ENCODE measurements at places on chromosomes 7 and 10. TPM values are rescaled to one million over a fixed set of nuclear protein-coding genes. Genes with fewer than 3 reads are reported as not detected.

The CALHM3 gene
- polyA plus RNA-seq, result not detected

The YAE1 gene
- polyA plus RNA-seq, result 13.1 TPM

The OR6B1 gene
- polyA plus RNA-seq, result not detected

The LMOD2 gene
- not detected for polyA plus RNA-seq

The OR2A1 gene
- polyA plus RNA-seq, result 0.59 TPM

The CUZD1 gene
- 0.86 TPM for polyA plus RNA-seq

The MRLN gene
- polyA plus RNA-seq, result not detected

The COL17A1 gene
- polyA plus RNA-seq, result not detected

The ARHGAP22 gene
- not detected for polyA plus RNA-seq

The SLC37A3 gene
- 15.0 TPM for polyA plus RNA-seq

The RNF32 gene
- 1.5 TPM for polyA plus RNA-seq

DNA sequence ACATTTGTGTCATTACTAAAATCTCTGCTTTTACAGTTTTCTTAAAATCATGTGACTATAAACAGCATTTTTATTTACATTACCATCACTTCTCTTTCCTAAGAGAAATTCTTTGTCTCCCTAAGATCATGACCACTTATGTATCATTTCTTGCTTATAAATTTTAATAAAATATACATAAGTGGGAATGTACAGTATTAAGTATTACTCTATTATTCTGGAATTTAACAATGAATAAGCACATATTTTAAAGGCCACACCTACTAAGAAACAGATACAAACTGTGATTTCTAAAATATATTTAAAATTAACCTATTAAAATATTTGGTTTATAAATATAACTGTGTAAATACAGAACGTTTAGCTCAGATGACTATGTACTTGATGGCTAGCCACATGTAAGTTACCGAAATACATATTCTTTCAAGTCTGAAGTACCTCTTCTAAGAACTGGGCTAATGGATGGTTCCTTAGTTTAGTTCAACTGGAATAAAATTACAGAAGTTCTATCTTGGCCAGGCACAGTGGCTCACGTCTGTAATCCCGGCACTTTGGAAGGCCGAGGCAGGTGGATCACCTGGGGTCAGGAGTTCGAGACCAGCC lies 33.3 kb upstream of the PTPRN2 start:
- DNase-seq, result no peak

GRCh38 chr10:3836222-3836820 lies 51.3 kb upstream of the KLF6 start:
- no peak for DNase-seq

DNA sequence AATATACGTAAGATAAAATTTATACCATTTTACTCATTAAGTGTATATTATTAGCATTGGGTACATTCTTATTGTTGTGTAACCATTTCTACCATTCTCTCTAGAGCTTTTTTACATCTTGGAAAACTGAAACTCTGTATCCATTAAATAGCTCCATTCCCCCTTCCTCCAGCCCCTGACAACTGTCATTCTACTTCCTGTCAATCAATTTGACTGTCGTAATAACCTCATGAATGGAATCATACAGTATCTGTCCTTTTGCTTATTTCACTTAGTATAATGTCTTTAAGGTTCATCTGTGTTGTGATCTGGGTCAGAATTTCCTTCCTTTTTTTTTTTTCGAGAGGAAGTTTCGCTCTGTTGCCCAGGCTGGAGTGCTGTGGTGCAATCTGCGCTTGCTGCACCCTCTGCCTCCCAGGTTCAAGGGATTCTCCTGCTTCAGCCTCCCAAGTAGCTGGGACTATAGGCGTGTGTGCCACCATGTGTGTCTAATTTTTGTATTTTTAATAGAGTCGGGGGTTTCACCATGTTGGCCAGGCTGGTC lies 15.6 kb downstream of the ZRANB1 start:
- DNase-seq, result no peak

- DNase-seq, result no peak
These were observed 54.3 kb downstream of the DLD start for GRCh38 chr7:107945332-107945731.

GRCh38 chr7:89994483-89994882 lies 159.8 kb upstream of the STEAP1 start:
- DNase-seq, result no peak

DNA sequence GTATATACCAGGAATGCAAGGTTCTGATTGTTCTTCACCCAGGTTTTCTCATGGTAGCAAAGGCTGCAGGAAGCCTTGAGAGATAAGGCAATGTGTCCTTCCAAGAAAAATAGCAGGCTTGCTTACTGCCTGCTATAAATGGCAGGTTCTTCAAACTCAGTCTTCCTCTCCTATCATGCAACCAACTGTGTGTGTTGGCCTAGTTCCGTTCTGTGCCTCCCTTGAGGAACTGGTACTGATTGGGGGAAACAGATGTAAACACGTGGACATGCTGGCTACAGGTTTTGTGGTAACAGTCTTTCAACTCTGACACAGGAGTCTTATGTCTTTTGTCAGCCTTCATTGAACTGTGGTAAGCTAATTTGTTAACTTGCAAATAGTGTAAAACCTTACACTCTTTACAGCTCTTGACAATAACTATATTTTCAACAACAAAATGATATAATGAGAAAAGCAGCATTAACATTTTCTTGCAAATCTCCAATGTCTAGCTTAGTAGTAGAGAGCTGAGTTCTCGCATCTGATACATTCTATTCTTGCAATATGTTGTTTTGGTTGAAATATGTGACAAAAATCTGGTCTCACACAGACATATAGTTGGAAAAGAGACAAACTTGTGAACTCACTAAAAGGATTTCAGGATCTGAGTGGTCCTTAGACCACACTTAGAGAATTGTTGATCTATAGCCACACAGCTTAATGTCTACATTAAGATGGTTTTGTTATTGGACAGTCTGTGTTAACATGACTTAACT lies 54.7 kb upstream of the LSM8 start:
- DNase-seq, result no peak

DNA sequence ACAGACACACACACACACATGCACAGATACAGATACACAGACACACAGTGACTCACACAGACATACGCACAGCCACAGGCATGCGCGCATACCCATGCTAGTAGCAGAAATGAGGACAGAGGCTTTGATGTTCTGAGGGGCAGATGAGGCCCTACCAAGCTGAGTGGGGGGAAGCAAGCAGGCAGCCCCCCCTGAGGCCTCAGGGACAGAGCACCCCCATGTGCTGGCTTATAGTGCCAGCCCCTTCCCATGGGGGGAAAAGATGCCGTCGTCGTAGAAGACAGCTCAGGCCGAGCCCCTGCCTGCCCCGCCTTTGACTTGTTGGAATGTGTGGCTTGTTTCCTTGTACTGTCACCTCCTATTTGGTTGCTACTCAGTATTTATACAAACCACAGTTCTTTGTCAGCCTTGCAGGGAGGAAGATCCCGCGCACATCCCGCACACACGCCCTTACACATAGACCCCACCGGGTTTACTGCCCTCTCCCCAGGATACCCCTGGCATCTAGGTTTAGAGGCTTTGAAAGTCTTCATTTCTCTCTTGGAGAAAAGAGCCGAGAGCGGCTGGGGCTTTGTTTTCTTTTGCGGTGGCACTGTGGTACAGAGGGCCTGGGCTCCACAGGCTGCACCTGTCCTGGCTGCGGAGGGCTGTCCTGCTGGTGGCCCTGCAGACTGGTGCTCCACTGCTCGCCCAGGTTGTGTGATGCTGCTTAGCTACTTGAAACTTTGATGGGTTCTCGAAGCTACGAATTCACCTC lies 112.5 kb downstream of the DOCK1 start:
- no peak for DNase-seq

- DNase-seq, result no peak
These were observed 152.0 kb downstream of the RPS24 start for GRCh38 chr10:78185693-78186055.

- no peak for DNase-seq
These were observed 22.5 kb downstream of the FAM171A1 start for GRCh38 chr10:15348579-15348978.

DNA sequence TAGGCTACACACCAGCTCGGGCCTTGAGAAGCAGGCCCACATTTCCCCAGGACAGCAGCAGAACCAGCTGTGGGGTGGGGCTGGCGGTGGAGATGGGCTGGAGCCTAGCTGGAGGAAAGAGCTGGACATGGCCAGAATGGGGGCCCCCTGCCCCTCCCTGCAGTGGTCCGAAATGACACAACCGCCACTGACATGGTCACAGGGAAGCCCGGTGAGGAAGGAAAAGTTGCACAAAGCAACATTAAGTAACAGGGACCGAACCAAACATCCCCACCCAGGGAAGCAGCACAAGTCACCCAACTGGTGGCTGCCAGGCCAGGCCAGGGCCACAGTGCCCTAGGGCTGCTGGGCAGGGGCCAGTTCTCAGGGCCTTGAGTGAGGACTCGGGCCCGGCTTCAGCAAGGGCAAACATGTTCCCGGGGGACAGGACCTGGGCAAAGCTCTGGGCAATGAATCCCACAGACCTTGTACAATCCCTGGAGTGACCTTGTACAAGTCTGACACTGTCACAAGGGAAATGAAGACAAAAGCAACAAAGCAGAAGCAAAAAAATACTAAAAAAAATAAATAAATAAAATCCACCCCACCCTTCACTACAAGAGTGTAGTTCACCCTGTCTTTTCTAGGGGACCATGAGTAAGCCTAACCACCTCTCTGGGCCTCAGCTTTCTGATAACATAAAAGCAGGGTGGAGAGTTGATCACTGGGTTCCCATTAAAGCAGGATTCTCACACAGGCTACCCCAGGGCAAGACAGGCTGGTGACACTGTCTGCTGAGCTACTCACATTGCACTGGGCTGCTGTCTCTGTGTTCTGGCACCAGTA lies 33.0 kb downstream of the PSAP start:
- no peak for DNase-seq
